ENCODE measurements at places on chromosomes 5 and 9. TPM values are rescaled to one million over a fixed set of nuclear protein-coding genes. Genes with fewer than 3 reads are reported as not detected.
A peak's percentile ranks its signal among the peaks of the same experiment; 100 is the strongest.

GRCh38 chr9:18274693-18275092, 199.3 kb upstream of the ADAMTSL1 start:
- peak; percentile 61 for DNase-seq

DNA sequence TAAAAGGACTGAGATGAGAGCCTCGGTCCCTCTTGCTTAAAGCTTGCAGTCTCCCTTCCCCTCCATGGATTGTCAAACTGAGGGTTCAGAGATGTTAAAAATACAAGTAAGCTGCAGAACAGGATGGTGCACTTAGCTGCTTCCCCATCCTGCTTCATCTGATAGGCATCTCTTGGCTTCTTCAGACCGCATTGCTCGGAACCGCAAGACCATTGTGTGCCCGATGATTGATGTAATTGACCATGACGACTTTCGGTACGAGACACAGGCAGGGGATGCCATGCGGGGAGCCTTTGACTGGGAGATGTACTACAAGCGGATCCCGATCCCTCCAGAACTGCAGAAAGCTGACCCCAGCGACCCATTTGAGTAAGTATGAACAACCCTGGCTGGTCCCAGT, 65.5 kb upstream of the SAP30L start:
- DNase-seq, result no peak

DNA sequence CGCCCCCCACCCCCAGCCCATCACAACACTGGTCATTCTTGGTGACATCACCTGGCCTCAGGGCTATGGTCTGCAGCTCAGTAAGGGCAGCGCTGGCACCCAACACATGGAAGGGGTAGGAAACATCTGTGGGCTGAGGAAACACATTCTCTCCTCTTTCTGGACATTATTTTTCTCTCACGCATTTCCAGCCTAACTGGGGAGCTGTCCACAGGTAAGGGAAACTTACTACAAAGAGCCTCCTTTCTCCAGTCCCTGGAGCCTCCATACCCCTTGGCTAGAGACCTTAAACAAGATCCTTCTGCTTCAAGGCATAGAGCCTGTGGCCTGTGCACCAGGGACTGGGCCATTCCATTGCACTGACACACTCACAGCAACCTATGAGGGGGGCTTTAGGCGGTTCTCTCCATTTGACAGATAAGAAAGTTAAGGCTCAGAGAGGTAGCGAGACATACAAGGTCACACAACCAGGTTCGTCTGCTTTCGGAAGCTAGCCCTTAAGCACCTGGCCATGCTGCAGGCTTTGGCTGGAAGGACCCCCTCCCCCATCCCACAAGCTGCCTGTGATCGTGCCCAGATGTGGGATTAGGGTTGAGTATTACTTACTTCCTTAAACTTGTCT, 40.7 kb downstream of the CXXC5 start:
- DNase-seq, result no peak

DNA sequence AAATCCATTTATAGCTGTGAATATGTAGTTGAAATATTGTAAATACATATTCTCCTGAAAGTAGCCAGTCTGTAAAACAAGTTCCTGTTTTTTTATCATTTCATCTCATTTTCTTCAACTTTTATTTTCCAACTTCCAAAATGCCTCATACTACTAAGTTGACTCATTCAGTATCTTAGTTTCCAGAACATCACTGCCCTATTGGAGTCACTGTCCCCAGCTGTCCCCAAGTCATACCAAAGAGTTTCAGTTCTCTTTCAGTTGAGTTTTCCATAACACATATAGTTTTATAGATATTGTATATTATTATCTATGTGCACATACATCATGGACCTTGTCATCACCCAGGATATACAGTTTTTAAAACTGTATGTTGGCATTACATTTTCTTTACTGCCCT, 261.7 kb downstream of the CDH12 start:
- no peak for DNase-seq

GRCh38 chr9:120583958-120584369, 4.0 kb upstream of the CDK5RAP2 start:
- peak; percentile 5 for DNase-seq

DNA sequence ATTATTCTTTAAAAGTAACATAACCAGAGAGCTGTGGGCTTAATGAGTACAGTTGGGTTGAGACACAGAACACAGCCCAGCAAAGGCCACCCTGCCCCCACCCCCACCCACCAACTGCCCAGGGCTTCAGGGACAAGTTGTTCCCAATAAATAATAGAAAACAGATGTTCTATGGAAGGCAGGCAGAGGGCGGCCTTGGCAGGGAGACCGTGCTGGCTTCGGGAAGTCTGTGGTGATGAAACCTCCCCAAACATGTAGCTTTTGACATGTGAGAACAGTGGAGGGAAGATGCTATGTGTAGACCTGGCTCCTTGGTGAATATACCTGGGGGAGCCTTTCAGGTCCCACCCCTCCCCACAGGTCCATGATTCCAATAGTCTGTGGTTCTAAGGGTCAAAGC, 10.0 kb downstream of the TRAF1 start:
- DNase-seq, result peak; percentile 68

DNA sequence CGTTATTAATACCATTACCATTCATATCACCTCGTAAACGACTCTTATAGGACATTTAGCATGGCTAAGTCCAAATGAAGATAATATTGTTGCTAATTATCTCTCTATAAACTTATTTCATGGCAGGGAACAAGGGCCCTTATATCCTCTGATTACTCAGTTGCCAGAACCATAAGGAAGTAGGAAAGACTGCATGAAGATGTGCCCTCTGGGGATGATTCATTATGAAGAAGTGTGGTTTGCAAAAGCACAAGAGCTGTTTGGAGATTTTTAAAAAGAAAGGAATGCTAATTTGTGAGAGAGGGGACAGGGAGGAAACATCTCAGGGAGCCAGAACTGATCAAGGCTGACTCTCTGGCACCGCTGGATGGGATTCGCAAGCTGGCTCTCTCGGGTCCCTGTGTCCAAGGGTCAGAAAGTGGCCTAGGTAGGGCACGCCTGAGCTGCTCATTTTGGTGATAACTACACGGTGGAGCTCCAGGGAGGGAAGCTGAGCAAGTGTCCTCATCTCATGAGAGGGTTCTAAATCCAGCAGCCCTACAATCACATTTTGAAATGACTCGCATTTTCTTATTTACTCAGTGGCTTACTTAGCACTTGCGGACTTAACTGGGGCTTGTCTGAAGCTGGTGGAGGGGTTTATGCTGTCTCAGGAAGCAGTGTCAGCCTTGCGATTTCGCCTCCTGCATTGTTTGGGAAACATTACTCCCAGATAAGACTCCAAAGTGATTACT, 136.8 kb downstream of the C5orf15 start:
- DNase-seq, result no peak

Gene GABRA6
- total RNA-seq, result 3.9 TPM

Gene TTC23L
- 0.72 TPM for total RNA-seq

Gene SPEF2
- total RNA-seq, result 11.8 TPM

Data from umbilical cord (tissue), 2 donors.